ENCODE measurements at places on chromosomes 5 and 9.

GRCh38 chr9:107749787-107750444 lies 260.3 kb upstream of the KLF4 start:
- peak; percentile 93 for DNase-seq

GRCh38 chr9:93585259-93585658 lies 8.9 kb downstream of the PHF2 start:
- DNase-seq = no peak

DNA sequence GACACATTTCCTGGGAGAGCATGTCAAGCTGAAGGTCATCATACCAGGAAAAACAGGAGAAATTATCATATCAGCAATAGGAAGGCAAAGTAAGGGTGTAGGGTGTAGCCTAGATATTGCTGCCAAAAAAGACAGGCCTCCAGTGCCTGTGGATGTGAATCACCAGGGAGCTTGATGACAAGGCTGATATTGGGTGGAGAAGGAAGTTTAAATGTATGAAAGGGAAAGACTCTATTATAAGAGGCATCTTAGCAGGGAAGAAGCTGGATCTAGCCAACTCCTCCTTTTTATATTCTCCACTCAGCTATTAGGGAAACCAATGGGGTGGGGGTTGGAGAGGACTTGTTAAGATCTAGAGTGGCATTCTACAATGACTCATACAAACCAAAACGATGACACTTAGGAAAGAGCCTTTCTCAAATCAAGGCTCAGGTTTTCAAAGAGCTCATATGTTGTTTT lies 13.4 kb upstream of the TXNDC8 start:
- no peak for DNase-seq

- no peak for DNase-seq
Measured at GRCh38 chr5:65047948-65048690, 279.4 kb downstream of the CWC27 start.

- no peak for DNase-seq
Measured at GRCh38 chr5:164742025-164742424, 1236.6 kb downstream of the MAT2B start.

DNA sequence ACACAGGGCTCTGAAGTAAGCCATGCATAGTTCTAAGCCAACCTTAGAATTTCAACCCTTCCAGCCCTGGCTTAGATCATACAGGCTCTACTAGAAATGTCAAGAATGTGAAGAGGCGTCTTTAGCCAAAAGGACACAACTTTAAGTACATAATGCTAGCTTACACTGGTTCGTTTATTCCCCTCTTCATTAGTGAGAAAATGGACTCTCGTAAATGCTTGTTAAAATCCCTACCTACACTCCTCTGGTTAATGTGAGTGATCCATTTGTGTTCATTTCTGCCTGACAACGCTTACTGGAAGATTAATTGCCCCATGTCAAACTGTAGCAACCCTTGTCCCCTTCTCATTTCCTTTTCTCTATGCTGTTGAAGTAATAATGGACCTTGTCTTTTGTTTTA lies 149.3 kb upstream of the POU5F2 start:
- DNase-seq = no peak

DNA sequence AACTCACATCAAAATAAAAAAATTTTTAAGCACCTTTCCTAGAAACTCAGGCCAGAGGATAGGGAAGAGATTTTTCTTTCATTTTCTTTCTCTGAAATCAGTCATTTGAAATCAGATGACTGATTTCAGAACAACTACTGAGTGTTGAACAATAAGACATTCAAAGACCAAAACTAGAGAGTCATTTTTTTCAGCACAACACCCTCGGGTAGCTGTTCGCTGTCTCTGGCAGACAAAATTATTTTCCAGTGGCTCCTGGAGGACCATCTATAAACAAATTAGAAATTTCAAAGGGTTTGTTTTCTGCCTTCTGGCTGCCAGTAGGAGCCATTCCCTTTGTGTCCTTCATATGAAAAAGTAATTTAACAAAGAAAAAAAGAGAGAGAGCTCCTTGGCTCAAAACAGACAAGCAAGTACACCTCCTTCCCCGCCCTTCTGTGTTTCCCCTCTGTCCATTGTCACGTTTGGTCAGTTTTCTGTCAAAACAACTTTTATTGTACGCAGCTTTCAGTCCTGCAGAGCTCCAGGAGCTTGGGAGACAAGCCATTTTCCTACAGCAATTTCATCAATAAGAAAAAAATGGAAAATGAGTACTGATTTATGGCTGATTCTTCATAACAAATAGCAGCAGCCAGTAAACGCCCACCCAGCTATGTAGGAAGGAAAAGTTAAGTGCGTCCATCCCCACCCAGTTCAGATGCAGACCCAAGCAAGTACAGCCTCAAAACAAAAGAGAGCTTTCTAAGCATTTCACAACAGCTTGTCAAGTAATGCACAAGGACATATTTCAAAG lies 405.2 kb downstream of the ZNF608 start:
- peak; percentile 78 for DNase-seq

- no peak for DNase-seq
Measured at GRCh38 chr9:1878811-1879210, 136.3 kb upstream of the SMARCA2 start.

GRCh38 chr9:69325409-69326212 lies 596 bp downstream of the ENTREP1 start:
- no peak for DNase-seq

GRCh38 chr5:32961059-32961415 lies 249.9 kb downstream of the NPR3 start:
- DNase-seq = no peak

GRCh38 chr5:6766604-6767093 lies 53.4 kb downstream of the TENT4A start:
- DNase-seq = peak; percentile 47
